ENCODE measurements at places on chromosomes 3 and 15.
A peak's percentile ranks its signal among the peaks of the same experiment; 100 is the strongest.

DNA sequence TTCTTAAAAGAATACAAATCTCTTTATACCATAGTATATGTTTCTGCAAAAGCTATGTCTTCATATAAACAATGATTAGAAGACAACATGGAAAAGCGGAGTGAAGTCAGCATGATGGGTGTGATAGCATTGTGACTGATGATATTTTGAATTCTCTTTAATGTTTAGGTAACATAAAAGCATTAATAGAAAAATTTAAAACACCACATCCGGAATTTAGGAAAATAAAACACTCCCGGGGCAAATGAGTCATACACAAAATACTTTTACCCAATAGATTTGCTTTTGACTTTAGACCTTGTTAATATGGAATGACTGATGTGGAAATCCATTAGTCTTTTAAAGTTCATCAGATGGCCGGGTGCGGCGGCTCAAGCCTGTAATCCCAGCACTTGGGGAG lies 134.7 kb downstream of the P3H2 start:
- no peak for DNase-seq

- no peak for DNase-seq
These were observed 553 bp upstream of the SEC22A start for GRCh38 chr3:123201223-123201556.

GRCh38 chr15:85490856-85491255 lies 110.5 kb downstream of the AKAP13 start:
- DNase-seq, result no peak

GRCh38 chr3:32910954-32911353 lies 40.5 kb upstream of the CCR4 start:
- no peak for DNase-seq

DNA sequence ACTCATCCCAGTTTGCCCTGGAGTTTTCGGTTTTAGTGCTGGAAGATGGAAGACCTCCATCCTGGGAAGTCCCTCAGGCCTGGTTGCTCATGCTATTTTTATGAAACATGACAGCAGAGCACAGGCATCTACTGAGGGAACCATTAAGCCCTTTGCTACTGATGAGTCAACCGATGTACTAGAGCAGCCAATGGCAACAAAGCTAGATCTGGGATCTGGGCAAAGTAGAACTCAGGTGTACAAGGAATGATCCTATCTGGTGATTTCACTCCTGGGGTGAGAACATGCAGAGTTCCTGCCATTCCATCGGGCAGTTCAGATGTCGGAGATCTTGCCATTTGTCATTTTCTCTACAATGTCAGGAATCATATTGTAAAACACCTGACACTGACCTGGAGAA lies 166.2 kb upstream of the NSMCE3 start:
- DNase-seq, result no peak

- no peak for DNase-seq
These were observed 494 bp upstream of the NISCH start for GRCh38 chr3:52454938-52455282.

DNA sequence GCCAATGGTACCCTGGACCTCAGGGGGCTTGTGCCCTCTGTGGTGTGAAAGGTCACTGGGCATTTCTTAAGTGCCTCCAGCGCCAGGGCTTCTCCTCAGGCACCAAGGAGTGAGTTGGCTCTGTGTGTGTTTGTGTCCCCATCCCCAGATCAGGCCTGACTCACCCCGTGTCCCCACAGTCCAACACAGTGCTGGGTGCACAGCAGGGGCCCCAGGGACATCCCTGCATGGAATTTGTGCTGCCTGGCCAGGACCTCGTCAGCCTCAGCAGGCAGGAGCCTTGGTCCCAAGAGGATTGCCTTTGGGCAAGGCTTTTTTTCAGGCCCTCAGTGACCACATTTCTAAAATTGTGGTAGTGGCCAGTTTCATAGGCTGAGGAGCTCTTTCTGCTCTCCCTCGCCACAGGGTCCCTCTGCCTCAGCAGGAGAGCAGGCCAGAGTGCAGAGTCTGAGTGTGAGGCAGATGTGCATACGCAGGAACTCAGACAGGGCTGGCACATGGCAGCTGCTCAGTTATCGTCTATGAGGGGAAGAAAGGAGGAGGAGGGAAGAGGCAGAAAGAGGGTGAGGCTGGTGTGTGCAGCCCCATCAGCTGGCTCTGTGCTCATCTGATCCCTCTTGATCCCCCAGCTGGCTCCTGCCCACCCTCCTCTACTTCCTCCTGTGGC lies 215.6 kb downstream of the RPLP1 start:
- DNase-seq, result no peak

GRCh38 chr3:127374086-127375010 lies 86.5 kb upstream of the PRR20G start:
- DNase-seq, result no peak

DNA sequence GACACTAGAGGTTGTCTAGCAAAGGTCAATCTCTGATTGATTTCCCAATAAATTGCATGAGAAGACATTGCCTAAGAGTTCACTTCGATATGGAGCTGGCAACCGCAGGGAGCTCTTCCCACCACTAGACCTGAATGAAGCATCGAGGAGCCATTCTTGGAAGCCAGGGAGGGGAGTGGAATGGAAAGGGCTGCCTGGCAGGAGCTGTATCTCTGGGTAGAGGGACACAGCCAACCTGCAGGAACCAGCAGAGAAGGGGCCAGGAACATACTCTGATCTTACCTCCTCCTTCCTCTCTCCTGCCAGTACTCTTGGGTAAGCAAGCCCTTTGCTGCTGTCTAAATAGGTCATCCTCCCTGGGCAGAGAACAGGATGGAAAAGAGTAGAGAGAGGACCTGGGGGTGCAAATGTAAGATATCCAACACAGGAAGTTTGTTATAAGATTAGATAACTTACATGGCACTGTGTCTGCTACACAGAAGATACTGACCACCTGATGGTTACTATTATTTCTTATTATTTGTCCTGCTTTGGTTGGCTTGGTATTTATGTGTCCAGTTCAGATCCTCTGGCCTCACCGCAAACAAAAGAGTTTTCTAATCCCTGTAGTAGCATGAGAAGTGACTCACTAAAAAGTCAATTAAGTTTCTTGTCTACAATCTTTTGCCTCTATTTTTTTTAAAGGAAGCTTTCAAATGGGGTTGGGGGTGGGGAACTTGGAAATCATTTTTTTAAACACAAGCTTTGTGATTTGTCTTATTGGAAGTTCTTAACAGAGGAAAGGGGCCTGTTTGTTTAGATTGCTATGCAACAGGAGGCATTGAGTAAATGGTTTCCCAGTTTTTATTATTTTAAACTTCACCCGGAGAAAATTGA lies 156.7 kb upstream of the TSC22D2 start:
- DNase-seq, result no peak

DNA sequence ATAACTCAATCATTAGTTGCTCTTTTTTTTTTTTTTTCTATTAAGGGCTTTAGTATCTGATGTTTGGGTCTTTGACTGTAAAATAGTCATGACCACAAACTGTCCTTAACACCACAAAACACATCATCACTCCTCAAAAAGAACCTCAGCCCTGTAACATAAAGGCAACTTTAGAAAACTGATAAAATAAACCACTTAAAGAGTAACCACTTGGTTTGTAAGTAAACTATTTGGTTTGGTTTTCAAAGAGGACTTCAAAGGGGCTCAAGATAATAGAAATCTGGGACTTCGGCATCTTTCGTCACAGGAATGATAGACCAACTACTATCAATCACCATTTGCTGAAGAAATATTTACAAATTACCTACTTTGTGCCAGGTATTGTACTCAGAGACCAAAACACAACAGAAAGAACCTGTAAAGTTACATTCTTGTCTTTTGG lies 167.8 kb downstream of the FOXP1 start:
- DNase-seq, result no peak

GRCh38 chr3:110293660-110294059 lies 778.0 kb upstream of the NECTIN3 start:
- DNase-seq, result no peak

GRCh38 chr15:70629735-70630273 lies 133.6 kb downstream of the UACA start:
- DNase-seq, result no peak

DNA sequence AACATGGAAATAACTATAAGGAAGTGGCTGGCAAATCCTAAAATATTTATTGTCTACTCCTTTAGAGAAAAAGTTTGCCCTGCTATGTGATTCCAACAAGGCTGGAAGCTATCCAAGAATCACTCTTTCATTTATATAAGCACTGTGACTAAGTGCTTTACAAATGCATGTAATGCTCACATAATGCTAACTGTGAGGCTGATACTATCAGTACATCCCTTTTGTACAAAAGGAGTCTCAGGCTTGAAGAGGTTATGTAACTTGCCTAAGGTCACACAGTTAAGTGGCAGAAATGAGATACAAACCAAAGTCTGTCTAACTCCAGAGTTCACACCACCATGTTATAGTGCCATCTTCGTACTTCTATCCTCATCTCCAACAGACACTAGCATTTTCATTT lies 17.0 kb downstream of the TOPBP1 start:
- DNase-seq, result peak; percentile 77

DNA sequence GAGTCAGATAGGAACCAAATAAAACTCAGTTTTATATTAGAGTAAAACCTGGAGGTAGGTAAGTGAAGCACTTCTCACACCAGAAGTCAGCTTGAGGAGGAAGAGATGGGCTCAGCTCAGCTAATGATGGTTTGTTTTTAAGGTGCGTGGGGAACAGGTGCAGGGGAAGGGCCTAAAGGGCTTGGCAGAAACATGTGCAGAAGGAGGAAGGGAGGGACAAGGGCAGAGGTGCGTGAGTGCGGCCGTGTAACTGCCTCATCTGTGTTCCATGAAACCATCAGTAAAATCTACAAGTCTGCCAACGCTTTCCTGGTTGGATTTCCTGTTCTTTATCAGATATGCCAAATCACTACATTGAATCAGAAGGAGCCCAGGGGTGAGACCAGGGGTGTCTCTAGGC lies 19.9 kb downstream of the FYCO1 start:
- DNase-seq, result no peak

DNA sequence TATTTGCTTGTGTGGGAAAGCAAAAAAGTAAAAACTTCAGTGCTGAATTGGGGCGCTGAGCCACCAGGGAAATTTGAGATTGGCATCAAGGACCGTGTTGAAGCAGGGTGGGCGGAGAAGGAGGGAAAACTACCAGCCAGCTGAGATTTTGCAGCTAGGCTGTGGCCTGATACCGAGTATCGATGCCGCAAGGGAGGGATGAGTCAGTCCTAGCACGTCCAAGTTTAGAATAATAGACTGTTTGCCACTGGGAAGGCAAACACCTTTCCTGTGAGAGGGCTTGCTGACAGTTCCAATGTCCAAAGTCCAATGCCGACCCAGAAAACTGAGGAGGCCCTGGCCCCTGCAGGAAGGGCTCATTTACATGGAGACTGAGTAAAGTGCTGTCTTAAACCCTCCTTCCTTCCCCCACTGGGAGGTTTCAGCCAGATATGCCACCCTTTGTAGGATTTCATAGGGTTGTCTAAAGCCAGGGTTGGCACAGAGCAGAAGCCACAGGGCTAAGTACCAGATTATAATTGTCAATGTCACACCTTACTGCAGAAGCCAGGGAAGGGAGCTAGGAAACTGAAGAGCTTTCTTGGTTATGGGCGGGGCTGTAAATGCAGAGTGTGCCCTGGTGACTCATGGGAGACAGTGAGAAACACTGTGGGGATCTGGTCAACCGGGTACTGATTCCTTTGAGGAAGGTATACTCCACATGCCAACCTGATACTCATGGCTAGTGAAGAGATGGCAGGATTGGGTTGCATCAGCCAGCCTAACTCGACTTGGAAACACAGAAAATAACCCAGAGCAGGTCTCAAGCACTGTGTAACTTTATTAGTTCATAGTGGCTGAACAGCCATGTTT lies 28.4 kb upstream of the PIK3CB start:
- peak; percentile 23 for DNase-seq

- DNase-seq, result no peak
These were observed 1.3 kb downstream of the FEM1B start for GRCh38 chr15:68278595-68279405.

DNA sequence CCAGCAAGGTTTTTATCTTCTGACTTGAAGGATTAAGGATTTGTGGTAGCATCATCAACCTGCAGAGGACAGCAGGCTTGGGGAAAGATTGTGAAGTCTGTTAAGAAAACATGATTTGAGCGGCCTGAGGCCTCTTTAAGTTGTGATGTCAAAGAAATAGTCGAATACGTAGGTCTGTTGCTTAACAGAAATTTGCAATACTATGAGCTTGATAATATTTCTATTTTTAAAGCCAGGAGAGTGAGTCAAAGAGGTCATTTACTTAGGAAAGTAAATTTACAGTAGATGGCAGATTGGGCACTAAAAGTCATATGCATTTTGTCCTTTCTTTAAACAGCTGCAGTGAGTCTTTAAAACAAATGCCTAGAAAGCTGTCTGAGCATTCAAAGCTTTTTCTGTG lies 336.3 kb downstream of the DIPK2A start:
- no peak for DNase-seq

DNA sequence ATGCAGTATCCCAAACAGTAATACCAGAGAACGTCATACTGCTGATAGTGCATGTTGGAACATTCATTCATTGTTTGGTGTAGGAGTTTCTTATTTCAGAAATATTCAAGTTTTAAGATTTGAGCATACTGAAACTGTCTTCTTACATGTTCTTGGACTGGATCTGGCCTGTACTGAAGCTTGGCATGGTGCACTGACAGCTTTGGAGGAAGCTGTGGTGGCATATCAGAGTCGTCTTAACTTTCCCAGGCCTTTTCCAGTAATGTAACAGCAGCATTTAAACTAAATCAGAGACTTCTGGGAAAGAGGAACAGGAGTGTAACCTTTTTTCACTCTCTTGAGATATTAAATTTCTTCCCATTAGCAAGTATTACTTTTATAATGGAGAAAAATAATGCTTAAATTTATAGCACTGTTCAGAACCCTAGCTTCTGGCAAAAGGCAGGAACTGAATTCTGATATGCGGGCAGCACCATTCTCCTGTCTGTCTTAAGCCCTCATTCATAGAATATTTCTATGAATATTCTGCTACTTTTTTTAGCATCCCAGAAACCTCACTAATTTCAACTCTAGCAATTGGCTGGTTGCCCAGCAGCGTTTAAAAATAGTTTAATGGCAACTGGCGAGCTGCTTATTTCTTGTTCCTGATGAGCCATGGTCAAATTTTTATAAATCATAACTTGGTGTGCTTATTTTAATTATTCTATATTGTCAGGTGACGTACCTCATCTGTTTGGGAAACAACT lies 31.1 kb downstream of the DNAJC13 start:
- DNase-seq, result no peak

DNA sequence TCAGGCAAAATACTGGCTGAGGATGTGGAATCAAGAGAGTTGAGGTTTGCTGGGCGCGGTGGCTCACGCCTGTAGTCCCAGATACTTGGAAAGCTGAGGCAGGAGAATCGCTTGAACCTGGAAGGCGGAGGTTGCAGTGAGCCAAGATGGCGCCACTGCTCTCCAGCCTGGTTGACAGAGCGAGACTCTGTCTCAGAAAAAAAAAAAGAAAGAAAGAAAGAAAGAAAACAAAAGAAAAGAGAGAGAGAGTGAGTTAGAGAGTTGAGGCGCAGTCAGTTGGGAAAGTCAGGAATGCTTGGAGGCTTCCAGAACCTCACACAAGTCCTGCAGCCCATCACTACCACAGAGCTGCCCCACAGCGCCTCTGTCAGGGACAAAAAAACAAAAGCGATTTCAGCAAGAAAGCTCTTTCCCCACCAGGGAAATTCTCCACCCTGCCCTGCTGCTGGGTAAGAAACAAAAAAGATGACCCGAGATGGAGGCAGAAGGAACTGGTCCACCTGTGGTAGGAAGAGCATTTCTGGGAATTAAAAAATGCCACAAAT lies 13.8 kb downstream of the HDC start:
- no peak for DNase-seq

All from amniotic stem cell (primary cell).